Substantia nigra (tissue), 51 donors: ENCODE measurements at places on chromosomes 5 and 9.

GRCh38 chr5:172088801-172089200 is 82.4 kb upstream of the FBXW11 start:
- no peak for DNase-seq

DNA sequence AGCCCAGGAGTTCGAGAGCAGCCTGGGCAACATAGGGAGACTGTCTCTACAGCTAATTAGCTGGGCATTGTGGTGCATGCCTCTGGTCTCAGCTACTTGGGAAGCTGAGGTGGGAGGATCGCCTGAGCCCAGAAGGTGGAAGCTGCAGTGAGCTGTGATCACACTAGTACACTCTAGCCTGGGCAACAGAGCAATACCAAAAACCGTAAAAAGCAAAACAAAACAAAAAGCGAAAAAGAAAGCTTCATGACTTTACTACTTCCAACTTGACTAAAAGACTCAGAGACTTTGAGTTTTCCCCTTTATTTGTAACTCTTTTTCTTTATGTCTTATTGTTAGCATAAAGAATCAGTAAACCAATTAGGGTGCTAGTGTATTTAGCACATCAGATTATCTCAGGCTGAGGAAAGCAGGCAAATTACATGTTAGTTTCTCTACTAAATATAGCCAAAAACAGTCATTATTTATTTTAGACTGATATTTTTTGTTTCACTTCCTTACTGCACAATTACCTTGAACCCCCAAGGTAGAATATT is 5.4 kb downstream of the RAD17 start:
- DNase-seq = no peak

- DNase-seq = peak; percentile 35
Observed at GRCh38 chr5:156589946-156590216, 260.2 kb upstream of the PPP1R2B start.

DNA sequence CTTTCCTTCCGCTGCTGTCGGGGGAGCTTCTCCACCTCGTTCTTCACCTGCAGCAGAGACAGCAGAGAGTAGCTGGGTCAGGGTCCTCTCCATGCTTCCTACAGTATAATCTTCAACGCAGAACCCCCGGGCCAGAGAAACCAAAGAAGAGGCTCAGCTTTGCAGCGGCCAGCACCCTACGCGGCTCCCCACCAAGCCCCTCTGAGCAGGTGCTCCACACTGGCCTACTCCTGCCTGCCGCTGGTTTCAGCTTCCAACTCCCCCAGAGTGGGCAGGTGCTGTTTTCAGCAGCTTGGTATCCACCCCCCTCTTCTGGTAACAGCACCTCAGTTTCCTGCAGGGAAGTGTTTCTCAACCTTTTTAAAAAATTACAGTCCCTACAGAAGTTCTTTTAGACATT is 58.3 kb upstream of the FBXW11 start:
- DNase-seq = no peak

DNA sequence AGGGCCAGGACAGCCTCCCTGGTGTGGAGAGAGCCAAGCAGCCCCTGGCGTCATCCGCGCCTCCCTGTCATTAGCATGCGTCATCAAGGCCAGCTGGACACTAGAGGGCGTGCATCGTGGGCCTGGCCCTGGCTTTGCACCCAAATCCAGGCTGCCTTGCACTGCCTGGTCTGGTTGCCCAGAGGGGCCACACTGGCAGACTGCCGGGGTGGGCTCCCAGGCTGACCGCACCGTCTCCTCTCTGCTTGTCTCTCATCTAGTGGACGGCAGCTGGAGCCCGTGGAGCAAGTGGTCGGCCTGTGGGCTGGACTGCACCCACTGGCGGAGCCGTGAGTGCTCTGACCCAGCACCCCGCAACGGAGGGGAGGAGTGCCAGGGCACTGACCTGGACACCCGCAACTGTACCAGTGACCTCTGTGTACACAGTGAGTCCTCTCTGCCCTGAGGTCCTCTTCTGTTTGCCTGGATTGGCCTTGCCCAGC is 29.0 kb downstream of the HK3 start:
- peak; percentile 13 for DNase-seq

- peak; percentile 2 for DNase-seq
Observed at GRCh38 chr5:91269198-91269597, 113.9 kb downstream of the ARRDC3 start.

DNA sequence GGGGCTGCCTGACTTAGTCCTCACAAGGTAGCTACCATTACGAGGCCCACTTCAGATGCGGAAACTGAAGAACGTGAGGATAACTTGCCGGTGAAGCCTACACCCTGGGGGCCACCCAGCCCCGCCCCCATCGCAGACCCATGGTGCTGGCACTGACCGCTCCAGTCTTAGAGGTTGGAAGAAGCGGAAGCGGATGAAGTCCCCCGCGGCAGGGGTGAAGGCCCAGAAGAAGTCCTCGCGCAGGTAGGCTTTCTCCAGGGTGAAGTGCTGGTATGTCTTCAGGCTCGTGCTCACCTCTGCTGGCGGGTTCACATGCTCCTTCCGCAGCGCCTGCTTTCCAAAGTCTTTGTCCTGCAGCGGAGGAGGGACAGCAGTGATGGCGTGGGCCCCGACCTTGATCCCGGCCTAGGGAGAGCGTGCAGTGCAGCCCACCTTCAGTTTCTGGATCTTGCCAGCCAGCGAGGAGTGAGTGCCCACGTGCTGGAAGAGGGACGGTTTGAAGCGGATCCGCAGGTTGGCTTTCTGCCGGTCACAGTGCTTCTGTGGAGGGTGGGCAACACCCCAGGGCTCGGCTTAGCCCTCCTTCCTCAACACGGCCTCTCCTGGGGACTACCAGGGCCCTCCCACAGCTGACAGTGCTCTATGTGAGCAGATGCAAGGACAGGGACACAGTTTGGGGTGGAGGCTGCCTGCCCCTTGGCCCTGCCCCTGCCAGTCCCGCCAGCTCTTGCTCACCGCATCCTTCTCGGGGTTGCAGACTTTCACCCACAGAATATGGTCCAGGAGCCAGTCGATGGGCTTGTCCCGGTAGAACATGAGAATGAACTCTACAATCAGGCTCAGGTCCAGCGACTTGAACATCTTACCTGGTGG is 5.2 kb downstream of the LTC4S start:
- no peak for DNase-seq

GRCh38 chr9:117733465-117733864 is 29.3 kb downstream of the TLR4 start:
- DNase-seq = no peak

- DNase-seq = no peak
Observed at GRCh38 chr9:21481470-21482056, 550 bp downstream of the IFNE start.

DNA sequence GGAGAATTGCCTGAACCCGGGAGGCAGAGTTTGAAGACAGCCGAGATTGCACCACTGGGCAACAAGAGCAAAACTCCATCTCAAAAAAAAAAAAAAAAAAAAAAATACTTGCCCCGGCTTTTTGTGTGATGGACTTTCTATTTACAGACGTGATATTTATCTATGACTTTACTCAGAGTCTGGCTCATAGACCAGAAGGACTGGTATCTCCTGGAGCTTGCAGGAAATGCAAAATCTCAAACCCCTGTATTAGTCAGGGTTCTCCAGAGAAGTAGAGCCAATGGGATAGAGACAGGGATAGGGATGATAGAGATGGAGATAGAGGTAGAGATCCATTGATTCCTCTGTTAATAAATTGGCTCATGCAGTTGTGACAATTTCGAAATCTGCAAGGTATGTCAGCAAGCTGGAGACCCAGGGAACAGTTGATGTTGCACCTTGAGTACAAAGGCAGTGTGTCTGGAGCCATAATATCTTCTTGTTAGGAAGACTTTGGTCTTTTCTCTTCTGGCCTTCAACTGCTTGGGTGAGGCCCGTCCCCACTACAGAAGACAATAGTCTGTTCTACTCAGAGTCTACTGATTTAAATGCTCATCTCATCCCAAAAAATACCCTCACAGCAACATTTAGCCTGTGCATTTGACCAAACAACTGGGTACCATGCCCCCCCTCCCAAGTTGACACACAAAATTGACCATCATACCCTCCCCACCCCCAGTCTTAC is 195.4 kb upstream of the MSX2 start:
- DNase-seq = no peak

DNA sequence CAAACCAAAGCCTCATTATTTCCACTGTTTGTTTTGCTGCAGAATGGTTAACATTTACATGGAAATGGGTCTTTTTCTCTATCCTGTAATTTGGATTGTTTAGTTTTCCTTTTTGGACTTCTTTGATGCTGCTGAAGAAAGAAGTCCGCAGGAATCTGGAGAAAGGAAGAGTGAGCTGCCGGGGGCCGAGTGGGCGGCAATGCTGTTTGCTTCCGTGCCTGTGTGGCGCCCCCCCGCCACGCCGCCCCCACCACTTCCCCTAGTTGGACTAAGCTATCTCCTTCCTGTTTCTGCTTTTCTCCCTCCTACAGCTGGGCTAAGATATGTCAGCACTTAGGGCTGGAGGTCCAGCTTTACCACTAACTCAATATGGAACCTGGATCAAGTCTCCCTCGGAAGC is 39.7 kb downstream of the ACTL7B start:
- DNase-seq = no peak

- DNase-seq = no peak
Observed at GRCh38 chr5:138793575-138793974, 40.4 kb downstream of the CTNNA1 start.

DNA sequence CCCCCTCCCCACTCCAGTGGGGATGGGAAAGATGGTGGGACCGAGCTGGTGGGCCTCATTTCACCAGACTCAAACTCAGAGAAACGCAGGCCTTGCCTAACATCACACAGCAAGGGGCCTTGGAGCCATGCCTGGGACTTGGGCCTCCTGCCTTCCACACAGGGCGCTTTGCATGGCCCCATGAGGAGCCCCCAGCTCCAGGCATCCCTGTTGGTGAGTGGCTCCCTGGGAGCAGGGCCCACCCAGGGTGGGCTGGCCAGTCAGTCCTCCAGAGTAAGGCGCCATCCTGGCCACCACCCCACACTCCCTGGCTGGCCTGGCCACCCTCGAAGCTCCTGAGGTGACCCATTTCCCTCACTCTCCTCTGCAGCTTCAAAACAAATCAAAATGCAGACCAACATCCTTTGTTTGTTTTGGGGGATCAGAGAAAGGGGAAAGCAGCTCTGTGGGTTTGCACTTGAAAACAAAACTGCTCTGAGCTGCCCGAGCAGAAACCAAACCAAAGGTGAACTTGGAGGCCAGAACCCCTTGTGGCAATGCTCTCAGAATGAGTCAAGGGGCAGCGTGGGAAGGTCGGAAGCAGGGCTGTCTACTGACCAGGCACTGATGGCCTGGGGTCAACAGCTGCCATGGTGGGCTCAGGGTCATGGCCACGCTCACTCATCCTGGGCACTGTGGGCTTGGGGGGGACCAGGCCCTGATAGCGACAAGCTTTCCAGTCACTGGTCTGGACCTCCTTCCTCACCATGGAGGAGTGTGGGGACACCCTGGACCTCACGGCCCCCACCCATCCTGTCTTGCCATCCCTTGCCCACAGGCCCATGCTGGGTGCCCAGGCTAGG is 37.0 kb upstream of the VDAC1 start:
- DNase-seq = no peak

DNA sequence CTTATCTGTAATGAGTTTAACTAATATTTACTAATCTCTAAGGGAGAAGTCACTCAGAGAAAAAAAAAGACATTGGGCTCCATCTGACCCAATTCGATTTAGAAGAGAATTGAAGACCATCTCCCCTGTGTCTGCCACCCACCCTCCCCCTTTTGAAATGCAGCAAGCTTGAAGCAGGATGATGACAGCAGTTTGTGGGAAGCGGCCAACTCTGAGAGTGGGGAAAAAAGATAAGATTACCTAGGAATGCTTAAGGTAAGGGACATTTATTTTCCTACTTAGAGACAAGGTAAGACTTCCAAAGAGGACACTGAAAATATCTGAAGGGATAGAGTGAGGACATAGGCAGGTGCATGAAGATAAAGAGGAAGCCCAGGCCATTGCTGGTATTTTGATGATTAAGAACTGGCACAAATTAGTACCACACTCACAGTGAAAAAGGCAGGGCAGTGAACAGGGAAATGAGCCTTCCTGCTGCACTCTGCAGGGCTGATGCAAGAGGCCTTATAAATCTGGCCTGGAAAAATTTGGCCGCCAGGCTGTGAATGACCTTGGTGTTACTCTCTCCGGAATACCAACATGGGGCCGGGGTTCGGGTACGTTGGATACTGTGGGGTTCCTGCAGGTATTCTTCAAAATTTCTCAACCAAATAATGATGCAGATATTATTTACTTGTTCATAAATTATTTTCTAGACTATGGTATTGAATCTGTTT is 42.3 kb downstream of the HTR1A start:
- DNase-seq = no peak

- DNase-seq = no peak
Observed at GRCh38 chr9:113612216-113612747, 148.8 kb downstream of the RGS3 start.

GRCh38 chr9:119310741-119311140 is 58.5 kb downstream of the BRINP1 start:
- no peak for DNase-seq

DNA sequence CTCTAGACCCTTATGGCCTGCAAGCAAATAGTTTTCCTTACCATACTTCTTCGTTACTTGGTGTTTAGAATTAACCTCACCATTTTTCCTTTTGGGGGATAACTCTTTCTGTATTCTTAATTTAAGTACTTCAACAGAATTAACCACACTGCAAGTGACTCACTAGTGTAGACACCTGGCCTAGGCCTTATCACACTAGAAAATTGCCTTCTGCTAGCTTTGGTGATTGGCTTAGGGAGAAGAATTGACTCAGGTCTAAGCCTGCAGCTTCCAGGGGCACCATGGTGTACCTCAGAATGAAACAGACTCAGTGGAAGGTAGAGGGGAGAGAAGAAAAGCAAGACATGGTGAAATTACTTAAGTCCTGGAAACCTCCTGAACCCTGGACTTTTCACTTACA is 112.8 kb upstream of the HMHB1 start:
- DNase-seq = no peak

DNA sequence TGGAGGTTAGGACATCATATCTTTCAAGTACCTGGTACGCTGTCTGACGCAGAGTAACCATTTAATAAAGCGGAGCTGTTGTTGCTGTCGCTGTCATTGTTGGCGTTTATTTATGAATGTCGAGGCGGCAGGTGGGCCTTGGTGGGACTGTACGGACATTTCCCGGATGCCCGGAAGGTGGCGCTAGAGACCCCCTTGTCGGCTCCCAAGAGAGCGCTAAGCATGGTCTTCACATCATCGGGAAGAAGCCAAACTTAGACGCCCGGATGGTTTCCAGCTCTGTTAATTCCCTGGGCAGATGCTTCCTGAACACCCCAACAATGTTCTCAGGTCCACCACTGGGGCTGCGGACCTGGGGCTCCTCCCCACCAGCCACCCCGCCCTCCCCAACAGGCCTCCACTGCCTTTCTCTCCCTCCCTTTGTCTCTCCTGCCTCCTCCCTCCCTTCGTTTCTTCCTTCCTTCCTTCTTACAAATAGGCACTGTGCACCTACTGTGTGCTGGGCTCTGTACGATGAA is 54.1 kb downstream of the DUSP1 start:
- DNase-seq = peak; percentile 24

DNA sequence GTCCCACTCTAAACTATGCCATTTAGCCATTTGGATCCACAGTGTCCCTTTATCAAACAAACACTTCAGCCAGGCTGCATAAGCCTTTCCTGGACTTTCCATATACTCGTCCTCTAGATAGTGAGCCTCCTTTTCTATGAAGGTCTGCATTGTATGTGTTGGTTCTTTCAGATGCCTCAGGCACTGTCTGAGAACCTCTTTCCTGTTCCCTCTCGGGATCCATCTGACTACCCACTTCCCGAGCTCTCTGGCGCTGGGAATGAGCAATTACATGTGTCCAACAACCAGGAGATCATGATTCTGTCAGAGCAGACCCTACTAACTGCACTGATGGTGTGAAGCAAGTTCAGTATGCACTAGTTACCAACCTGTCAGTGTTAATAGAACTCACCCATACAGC is 14.2 kb downstream of the SMC2 start:
- DNase-seq = no peak
